Activated CD4-positive, alpha-beta T cell treated with anti-CD3 and anti-CD28 coated beads, Interleukin-2, amount 10 ng/mL, durations not matched to agents 7 days and 5 days (primary cell): ENCODE measurements at places on chromosomes 7 and 10. TPM values are rescaled to one million over a fixed set of nuclear protein-coding genes. Genes with fewer than 3 reads are reported as not detected.

DCLRE1A gene
- 13.9 TPM for total RNA-seq

NOC3L gene
- total RNA-seq: 23.1 TPM

DNA sequence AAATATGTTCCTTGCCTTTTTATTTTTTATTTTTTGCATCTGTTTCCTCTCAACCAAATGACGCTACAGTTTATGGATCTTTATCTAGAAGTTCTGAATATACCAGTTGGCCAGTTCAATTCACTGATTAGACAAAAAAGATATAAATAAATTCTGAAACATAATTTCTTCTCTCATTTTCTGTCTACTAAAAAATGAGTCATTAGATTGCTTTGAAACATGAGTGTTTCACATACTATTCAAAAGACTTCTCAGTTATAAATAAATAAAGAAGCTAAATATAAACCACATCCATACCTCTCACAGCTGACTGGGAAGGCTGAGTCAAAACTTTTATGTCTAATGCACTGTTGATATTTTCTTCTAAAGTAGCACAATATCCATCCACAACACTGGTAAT is 97.6 kb upstream of the GPR22 start:
- no peak for DNase-seq

GRCh38 chr10:47021850-47022249 is 110.6 kb downstream of the PTPN20 start:
- DNase-seq: peak; percentile 5

GRCh38 chr10:52965509-52965908 is 192.9 kb upstream of the MBL2 start:
- DNase-seq: no peak

DNA sequence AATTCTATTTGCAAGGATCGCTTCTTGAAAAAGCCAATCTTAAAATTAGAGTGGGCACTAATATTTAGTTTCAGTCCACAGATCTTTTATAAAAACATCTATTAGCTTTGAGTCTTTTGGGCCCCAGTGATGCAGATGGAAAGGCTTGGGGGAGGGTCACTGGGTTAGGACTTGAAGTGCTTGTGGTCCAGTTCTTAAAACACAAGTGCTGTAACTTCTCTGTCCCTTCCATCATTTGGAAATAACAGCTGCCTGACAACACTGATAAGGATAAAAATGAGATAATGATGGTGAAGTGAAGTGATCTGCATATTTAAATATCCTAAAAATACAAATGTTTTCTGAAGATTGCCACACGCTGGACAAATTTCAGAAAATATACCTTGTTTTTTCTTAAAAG is 37.1 kb upstream of the ZRANB1 start:
- no peak for DNase-seq

- no peak for DNase-seq
These were observed at the start of gene MCMBP for GRCh38 chr10:119872610-119872859. Gene MCMBP, minus strand, starts transcription at chr10:119872843. Its CDS starts 259 bp downstream, at chr10:119872584.

- DNase-seq: no peak
These were observed 158.8 kb downstream of the TWIST1 start for GRCh38 chr7:18958627-18959026.

- no peak for DNase-seq
These were observed 41.5 kb upstream of the GATA3 start for GRCh38 chr10:8013006-8013405.

DNA sequence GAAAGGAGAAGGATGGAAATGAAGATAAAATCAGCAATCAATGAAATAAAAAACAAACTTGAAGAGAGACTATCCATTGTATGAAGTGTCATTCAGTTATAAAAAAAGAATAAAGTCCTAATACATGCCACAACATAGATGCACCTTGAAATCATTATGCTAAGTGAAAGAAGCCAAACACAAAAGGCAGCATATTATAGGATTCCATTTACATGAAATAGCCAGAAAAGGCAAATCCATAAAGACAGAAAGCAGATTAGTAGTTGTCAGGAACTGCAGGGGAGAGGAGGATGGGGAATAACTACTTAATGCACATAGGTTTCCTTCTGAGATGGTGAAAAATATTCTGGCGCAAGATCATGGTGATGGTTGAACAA is 6.6 kb upstream of the PON1 start:
- DNase-seq: no peak

DNA sequence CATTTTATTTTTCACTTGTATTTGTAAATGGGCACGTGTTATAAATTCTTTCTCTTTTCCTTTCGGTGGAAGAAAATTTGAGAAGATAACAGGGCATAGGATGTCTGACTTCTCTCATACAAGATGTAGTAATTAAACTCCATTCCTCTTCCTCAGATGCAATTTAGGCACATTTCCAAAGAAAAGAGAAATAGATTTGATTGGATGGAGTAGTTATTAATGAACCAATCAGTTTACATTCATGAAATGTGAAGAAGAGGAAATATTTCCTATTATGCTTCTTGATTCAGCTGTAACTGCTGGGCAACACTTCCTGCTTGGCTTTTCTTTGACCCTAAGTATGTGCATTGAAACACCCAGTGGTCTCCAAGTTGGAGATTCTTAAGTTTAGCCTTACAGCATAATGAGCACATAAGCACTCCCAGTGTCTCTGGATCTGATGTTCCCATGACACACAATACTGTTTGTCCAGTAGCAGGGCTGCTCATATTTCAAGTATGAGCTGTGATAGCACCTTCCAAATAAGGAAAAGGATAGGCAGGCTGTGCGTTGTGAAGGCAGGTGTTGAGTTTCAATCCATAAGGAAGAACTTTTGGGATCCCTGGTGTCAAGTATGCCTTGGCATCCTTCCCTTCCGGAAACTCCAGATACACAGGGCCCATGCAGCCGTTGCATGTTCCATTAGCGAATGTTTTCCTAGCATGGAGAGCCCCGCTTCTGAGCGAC is 33.4 kb upstream of the COBL start:
- DNase-seq: no peak

GRCh38 chr10:29169021-29169420 is 119.8 kb upstream of the LYZL1 start:
- DNase-seq: no peak

- DNase-seq: no peak
These were observed 8.1 kb upstream of the OLAH start for GRCh38 chr10:15035385-15036301.

DNA sequence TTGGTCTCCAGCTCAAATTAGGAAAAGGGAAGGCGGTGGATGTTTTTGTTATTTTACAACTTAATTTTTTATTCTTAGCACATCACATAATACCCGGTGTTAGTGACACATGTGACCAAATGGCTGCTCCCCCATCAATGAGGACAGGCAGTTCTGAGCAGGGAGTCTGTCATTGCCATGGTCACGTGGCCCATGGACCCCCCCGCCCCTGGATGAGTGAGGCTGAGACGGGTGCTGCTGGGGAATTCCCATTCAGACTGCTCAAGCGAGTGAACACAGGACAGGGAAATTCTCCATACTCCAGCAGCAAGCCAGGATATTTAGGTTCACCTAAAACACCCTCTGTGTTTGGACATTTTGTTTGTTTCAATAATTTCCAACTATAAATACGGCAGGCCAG is 34.7 kb upstream of the SLC35B4 start:
- no peak for DNase-seq

DNA sequence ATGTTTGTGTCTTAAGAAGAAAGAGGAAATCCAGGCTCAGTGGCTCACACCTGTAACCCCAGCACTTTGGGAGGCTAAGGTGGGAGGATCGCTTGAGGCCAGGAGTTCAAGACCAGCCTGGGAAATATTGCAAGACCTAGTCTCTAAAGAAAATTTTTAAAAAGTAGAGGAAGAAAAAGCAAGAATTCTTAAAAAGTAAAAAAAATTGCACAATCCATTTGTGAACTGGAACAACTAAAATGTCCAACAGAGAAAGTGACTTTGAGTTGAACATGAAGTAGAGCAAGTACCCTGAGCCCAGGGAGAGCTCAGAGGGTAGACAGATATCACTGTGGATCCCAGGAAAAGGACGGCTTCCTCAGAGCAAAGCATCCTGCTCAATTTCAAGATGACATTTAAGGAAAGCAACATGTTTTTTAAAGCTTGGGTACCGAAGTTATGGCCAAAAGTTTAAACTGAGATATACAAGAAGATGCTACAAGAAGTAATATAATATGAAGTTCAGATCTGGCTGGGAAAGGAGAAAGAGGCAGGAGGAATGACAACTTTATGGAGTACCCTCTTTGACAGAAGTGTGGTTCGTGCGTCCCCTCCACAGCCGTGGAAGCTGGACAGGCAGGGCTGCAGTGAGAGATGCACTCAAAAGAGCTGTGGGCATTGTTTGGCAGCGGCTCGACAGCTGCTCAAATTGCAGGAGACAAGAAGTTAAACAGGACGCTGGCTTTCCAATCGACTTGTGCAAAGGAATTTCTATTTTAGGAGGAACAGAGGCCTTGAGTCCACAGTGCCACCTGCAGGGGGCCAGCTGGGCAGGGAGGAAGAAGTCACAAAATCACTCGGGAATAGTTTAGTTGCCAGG is 201.3 kb downstream of the JCAD start:
- no peak for DNase-seq

DNA sequence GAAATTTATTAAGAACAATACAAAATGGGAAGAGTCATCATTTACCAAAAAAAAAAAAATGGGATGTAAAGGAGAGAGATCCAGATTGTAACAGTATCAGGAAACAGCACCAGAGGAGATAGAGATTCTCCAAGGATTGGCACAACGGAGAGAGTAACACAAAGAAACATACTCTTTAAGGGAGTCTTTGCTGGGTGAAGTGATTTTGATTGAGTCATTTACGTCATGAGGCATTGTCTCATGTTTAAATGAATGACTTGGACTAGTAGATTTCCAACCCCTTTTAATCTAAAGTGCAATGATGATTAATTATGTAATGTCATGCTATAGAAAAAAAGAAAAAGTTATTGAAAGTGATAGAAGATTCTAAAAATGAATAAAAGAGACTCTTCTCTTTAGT is 68.8 kb downstream of the ITGB8 start:
- DNase-seq: no peak

DNA sequence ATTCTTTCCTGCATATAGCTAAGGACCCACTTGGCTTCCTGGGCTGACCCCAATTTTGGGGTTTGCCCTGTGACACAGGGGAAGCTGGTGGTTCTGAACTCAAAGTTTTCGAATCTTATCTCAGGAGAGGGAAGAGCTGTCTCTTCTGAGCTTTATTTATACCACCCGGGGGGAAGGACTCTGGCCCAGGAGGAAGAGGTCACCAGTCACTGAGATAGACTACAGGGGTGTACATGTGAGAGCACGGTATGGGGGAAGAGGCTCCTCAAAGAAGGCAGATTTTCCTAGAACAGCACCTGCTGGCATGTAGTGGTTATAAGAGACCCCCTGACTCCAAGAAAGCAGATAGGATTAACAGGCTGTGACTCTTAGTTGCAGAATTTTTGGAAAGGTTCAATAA is 101.8 kb upstream of the ELMO1 start:
- no peak for DNase-seq

GRCh38 chr10:44424298-44424697 is 39.4 kb upstream of the CXCL12 start:
- no peak for DNase-seq

DNA sequence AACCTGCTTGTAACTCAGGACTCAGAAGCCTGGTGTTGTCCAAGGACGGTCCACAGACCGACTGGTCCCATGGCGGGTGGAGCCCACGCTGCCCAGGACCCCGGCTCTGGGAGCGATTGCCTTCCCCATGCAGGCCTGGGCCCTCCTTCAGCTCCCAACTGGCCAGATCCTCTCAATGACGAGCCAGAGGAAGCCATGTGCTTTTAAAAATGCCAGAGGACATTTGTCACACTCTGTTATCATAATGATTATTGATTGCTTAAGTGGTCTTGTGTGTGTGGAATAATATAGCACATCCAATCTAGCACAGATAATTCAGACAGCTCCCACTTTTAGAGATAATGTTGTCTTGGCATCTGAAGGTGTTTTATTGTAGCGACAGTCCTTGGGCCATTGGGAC is 22.6 kb upstream of the OGDHL start:
- DNase-seq: no peak

DNA sequence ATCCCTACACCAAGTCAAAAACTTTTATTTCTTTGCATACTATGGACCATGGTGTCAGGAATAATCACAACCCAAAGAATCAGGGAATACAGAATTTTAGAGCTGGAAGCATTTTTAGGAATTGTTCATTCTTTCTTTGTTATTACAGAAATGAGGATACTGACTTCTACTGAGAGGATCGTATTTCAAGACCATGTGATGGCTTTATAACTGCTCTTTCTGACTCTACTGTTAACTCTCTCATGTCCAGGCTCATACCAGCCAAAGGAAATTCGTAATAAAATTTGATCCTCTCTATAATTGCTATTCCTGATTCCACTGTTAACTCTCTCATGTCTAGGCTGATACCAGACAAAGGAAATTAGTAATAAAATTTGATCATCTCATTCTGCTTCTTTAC is 1050.9 kb upstream of the C7orf33 start:
- no peak for DNase-seq

DNA sequence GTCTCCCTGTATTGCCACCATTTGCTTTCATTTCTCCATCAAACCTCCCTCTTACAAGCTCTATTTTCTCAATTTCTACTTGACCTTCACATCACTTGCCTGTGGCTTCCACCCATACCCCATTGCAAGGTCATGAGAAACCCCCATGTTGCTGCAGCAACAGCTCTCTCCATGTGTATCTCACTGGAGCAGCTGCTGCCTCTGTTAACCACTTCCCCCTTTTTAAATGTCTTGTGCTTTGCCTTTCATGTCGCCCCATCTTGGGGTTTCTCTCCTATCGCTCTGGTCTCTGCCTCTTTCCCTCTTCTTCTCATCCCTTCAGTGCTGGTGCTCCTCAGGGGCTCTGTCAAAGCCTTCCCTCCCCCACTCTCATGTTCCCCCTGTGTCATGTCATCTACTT is 148.8 kb downstream of the CHN2 start:
- DNase-seq: peak; percentile 12

DNA sequence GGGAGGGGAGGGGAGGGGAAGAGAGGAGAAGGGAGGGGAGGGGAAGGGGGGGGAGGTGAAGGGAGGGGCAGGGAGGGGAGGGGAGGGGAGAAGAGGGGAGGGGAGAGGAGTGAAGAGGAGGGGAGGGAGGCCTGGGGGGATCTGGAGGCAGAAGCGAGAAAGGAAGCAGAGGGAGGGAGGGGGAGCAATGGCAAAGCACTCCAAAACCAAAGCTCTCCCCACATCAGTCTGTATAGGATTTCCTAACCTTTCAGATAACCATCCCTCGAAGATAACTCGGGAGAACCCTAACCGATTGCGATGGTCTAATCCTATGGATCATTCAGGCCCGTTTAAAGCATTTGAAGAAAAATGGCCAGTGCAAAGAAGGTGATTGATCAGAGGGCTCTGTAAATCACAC is 19.0 kb downstream of the EBF3 start:
- DNase-seq: no peak
